ENCODE measurements at places on chromosomes 5 and 9.

GRCh38 chr5:138927979-138928378 is 52.8 kb upstream of the LRRTM2 start:
- no peaks in the 10 kb centered on the region for H3K4me1 ChIP-seq
- H3K36me3 ChIP-seq, result no peaks in the 10 kb centered on the region
- no peak overlapping the region for H3K4me3 ChIP-seq
- H3K27ac ChIP-seq, result no peak overlapping the region
- DNase-seq, result no peak

DNA sequence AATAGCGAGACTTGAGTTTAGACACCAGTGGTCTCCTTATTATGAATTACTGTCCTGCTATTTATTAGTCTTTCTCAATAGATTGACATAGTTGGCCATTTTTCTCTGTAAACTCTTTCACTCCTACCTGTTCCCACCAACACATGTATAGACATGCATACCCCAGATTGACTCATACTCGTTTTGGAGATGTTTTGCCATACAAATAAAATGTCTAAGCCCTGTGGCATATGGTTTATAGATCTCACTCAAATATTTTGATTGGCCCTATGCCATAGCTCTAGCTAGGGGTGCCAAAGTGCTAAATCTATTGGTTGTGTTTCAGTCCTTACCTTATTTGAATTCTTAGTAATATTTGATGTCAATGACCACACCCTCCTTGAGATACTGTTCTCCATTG is 42.3 kb downstream of the CAMK4 start:
- H3K4me3 ChIP-seq, result no peak overlapping the region
- DNase-seq, result no peak
- H3K4me1 ChIP-seq, result no peaks in the 10 kb centered on the region
- no peaks in the 10 kb centered on the region for H3K36me3 ChIP-seq

DNA sequence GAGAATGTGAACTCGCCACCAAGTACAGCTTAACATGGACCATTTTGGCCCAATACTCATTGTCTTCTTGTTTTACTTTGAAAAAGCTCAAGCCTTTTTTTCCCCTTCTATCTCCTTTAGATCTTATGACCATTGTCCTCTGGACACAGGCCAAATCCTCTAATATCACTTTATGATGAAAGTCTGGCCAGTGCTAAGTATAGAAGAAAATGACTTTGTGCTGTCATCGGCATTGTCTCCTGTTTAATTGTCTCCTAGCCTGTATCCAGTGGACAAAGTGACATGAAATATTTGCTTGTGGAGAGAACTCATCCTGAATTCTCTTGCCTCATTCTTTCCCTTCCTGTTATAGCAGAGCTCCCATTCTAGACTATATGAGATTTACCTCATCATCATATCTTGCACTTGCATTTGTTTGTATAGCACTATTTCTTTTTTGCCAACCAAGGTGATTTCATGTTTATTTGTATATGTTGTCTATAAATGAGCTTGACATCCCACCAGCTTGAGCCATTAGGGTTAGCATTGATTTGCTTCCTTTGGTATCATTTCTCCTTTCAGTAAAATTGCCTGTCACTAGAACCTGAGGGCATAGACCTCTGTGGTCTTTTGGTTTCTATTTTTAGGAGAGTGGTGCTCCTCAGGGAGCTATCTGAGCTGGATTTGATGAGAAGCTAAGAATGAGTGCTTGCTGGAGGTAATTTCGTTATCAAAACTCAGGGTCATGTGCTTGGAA is 18.8 kb upstream of the TNFAIP8 start:
- no peak for DNase-seq
- H3K36me3 ChIP-seq, result no peaks in the 10 kb centered on the region
- H3K27ac ChIP-seq, result peak overlapping the region; percentile 75
- H3K4me1 ChIP-seq, result no peaks in the 10 kb centered on the region
- H3K4me3 ChIP-seq, result no peak overlapping the region
- no peaks in the 10 kb centered on the region for H3K27me3 ChIP-seq

DNA sequence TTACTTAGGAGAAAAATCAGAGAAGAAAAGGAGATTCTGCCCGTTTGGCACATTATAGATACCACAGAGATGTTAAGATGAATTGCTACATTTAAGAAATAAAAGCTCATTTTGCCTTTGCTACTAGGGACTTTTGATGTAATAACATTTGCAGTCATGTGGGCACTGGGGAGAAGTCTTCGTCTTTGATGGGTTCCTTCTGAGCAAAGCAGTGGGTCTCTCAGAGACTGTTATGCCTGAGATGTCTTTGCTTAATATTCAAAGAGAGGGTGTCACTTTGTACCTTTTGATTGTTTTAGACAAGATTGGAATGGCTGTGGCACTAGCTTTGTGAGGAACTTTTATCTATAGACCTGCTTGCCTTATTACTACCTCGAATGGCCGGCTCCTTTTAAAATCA is 25.0 kb downstream of the SLC25A25 start:
- H3K27ac ChIP-seq, result peak overlapping the region; percentile 91
- no peak for DNase-seq
- no peak overlapping the region for H3K4me3 ChIP-seq
- H3K36me3 ChIP-seq, result no peaks in the 10 kb centered on the region
- no peaks in the 10 kb centered on the region for H3K27me3 ChIP-seq

- DNase-seq, result no peak
- no peak overlapping the region for H3K4me3 ChIP-seq
- no peaks in the 10 kb centered on the region for H3K4me1 ChIP-seq
- no peaks in the 10 kb centered on the region for H3K36me3 ChIP-seq
Measured at GRCh38 chr9:131092548-131093440, 3.5 kb upstream of the AIF1L start.

- H3K4me1 ChIP-seq, result no peaks in the 10 kb centered on the region
- H3K4me3 ChIP-seq, result no peak overlapping the region
- no peak for DNase-seq
- H3K27me3 ChIP-seq, result no peaks in the 10 kb centered on the region
Measured at GRCh38 chr9:98168941-98169488, 23.4 kb downstream of the CORO2A start.

GRCh38 chr9:112900901-112901300 is 10.2 kb upstream of the SLC46A2 start:
- H3K27ac ChIP-seq, result no peak overlapping the region
- no peak overlapping the region for H3K4me3 ChIP-seq
- no peaks in the 10 kb centered on the region for H3K27me3 ChIP-seq
- H3K36me3 ChIP-seq, result no peaks in the 10 kb centered on the region

Measured in uterus (tissue), 4 donors.